Stimulated activated CD8-positive, alpha-beta memory T cell treated with anti-CD3 and anti-CD28 coated beads, Interleukin-7, amount 100 ng/mL, for 1 hour (primary cell): ENCODE measurements at places on chromosomes 2 and 18.

DNA sequence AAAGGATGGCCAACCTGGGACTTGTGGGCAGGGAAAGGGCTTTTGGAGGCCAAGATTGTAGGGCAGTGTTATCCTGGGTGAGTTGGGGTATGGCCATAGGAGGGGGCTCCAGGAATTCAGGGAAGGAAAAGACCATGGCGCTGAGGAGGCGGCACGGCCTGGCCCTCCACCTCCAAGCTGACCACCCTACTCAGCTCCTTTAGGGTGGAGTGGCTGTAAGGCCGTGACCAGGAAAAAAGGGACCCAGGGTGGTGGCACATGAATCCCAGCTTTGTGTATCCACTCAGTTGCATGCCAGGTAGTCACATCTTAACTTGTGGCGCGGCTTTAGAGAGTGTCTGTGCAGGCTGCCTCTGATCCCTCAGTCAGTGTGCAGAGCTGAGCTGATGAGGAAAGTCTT is 168.1 kb downstream of the AGAP1 start:
- DNase-seq, result no peak

DNA sequence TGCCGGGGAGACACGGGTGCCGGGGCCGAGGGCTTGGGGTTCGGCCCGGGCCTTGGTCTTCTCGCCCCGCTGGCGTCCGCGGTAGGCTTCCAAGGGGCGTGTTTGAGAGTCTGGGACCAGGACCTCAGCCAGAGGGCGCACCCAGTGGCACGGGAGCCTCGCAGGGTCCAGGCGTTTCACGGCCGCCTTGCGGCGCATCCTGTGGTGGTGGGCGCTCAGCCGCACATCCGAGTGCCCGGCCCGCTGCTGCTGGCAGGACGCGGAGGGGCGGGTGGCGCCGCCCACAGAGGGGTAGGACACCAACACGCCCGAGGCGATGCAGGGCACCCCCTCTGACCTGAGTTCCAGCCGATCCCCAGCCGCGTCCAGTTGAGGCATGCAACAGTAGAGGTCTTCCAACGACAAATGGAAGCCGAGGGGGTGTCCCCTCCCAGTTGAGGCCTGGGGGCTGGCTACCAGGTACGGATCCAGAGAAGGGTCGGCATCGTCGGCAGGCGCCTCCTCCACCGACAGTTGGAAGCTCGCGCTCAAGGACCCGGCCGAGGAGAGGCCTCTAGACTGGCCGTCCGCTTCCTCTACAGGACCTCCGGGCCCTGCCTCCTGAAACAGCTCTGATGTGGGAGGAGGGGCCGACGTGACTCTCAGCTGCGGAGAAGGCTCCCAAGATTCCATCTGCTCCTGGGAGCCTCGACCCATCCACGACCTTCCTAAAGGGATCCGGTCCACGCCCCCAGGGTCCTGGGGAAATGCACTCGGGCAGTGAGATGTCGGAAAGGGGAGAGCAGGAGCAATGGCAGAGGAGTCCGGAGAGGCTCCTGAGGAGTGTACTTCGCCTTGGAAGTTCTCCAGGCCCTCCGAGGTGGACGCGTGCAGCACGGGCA is 6.3 kb downstream of the C2orf81 start:
- no peak for DNase-seq

DNA sequence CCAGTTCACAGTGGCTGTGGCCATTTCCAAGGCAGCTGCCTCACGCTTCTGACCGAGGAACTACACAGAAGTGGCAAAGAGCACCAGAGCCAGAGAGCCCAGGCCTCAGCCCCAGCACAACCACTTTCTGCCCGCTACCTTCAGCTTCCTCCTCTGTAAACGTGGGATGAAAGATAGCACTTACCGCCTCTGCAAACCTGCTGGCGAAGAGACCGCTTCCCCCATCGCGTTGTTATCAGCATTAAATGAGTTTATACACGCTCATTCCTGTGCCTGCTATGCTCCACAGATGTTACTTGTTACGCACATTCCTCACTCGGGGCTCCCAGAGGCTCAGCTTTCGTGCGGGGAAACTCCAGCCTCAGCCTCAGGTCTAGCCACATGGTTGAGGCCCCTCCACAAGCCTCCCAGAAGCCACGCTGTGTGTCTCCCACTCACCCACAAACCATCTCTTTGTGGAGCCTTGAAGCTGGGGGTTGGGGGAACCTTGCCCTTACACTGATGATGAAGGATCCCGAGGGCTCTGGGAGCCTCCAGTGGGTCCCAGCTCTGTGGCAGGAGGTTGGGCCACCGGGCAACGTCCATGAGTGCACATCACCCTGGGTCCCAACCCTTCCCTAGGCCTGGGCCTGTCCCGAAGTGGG is 63.3 kb upstream of the SMAD7 start:
- DNase-seq, result no peak

- DNase-seq, result no peak
These were observed 28.8 kb upstream of the INHBB start for GRCh38 chr2:120317180-120317533.

- no peak for DNase-seq
These were observed 103.2 kb upstream of the SMIM21 start for GRCh38 chr18:75530566-75531211.

- DNase-seq, result no peak
These were observed 1024.9 kb downstream of the BCL11A start for GRCh38 chr2:59528525-59528924.

- DNase-seq, result no peak
These were observed 67.5 kb downstream of the SPATS2L start for GRCh38 chr2:200373973-200374416.

- DNase-seq, result no peak
These were observed 424.2 kb downstream of the TGIF1 start for GRCh38 chr18:3874125-3874524.

- DNase-seq, result no peak
These were observed 66.3 kb downstream of the NCKAP1 start for GRCh38 chr2:182971820-182972547.

DNA sequence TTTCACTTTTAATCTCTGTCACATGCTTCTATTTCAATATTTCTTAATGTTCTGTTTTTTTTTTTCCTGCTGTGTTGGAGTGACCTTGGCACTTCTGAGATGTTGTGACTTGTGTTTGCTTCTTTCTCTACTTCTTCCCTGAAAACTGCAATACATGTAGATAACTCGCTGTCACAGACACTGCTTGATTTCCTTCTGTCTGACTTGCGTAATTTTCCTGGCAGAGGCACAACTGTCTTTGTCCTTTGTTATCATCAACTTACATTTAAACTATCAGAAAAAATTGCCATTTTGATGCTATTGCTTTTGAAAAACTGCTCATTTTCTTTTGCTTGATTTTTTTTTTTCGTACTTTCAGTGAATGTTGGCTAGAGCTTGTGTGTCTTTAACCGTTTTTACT is 69.0 kb downstream of the BABAM2 start:
- DNase-seq, result no peak

GRCh38 chr18:69817335-69817940 is 130.2 kb downstream of the CD226 start:
- no peak for DNase-seq

- no peak for DNase-seq
These were observed 66.7 kb downstream of the TNS1 start for GRCh38 chr2:217935901-217936684.

- DNase-seq, result no peak
These were observed 24.1 kb downstream of the LYPD1 start for GRCh38 chr2:132645722-132646539.

- DNase-seq, result no peak
These were observed 11.8 kb upstream of the ACOXL start for GRCh38 chr2:110720547-110720946.

DNA sequence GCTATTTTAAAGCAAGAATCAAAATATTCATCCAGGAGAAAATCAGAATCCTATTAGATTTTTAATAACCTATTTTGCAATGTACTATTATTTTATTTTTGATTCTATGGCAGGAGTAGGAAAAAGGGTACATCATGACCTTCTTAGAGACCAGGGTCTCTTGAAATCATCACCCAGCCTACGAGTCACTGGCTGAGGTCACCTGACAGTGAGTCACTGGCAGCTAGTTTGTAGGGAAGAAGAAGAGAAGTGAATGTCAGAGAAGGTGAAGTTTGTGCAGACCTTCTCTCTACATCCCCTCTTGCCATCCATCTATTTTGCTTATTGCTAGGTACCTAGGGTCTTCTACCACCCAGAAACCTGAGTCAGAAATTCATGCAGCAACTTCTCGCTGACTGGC is 144.2 kb downstream of the ALK start:
- no peak for DNase-seq

GRCh38 chr2:62309465-62310091 is 113.7 kb downstream of the B3GNT2 start:
- DNase-seq, result no peak

GRCh38 chr2:100820523-100821254 is 750 bp downstream of the NPAS2 start:
- no peak for DNase-seq

DNA sequence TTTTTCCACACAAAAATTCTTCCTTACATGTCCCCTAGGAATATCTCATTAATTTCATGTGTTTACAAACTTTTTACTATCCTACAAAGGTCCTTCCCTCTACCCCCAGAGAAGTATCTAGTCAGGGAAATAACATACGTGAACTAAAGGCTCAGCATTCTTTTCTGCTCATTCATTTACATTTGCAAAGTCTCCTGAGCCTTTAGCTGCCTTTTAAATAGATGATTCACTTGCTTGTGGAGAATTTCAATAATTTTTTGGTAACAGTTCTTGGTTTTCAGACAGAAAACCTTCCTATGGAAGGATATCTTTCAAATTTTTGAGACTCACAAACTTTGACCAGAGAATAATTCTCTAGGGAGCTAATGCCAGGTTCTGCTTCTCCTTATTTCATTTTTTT is 81.5 kb upstream of the RMDN2 start:
- DNase-seq, result no peak

DNA sequence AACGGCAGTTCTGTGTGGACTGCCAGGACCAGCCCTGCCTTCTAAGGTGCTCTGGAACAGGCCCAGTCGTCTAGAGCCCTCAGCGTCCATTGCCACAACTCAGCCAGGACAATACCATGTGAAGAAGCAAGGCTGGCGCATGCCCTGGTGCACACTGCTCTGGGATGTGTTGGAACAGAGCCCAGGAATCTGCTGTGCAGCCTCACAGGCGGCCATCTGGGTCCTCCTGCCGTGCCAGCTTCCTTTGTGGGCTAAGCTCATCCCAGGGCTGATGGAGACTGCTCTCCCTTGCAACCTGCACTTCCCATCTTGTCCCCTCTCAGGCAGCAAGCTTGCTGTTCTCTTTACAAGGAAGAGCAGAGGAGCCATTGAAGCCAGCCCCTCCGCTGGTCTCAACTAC is 246.4 kb upstream of the PXDN start:
- no peak for DNase-seq

- no peak for DNase-seq
These were observed 9.5 kb upstream of the RPRM start for GRCh38 chr2:153488072-153488471.

- no peak for DNase-seq
These were observed 161.9 kb downstream of the SUCLG1 start for GRCh38 chr2:84297155-84297554.

- no peak for DNase-seq
These were observed 31.5 kb upstream of the SLC4A10 start for GRCh38 chr2:161592713-161593112.

- no peak for DNase-seq
These were observed 217.2 kb upstream of the OSR1 start for GRCh38 chr2:19575641-19576040.

DNA sequence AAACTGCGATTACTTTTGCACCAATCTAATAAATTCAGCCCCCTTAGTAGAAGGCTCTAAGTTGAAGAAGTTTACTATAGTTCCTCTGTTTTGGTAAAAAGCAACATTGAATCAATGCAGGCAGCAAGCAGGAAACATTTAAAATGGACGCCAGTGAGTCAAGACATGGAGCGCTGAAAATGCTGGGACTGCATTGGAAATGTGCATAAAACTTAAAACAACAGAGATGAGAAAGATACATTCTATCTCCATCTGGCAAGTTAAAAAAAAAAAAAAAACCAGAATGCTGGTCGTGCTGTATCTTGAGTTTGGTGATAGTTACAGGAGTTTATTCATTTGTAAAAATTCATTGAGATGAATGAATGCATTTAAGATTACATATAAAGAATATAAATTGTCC is 117.0 kb upstream of the TWIST2 start:
- no peak for DNase-seq

- DNase-seq, result no peak
These were observed 13.0 kb upstream of the PROC start for GRCh38 chr2:127405255-127405610.

DNA sequence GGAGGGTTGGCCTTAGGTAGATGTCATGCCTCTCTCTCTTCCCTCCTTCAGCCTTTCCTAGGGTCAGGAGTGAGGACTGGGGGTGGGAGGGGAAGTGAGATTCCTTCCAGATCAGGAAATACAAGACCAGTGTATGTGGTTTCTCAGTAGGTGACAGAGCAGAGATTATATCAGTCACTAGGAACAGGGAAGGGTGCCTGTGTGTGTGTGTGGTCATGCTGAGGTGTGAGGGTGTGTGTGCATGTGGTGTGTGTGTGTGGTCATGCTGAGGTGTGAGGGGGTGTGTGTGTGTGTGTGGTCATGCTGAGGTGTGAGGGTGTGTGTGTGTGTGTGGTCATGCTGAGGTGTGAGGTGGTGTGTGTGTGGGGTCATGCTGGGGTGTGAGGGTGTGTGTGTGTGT is 259.8 kb downstream of the LOXHD1 start:
- DNase-seq, result no peak

- DNase-seq, result no peak
These were observed 9.6 kb upstream of the AQP4 start for GRCh38 chr18:26875040-26875654.

DNA sequence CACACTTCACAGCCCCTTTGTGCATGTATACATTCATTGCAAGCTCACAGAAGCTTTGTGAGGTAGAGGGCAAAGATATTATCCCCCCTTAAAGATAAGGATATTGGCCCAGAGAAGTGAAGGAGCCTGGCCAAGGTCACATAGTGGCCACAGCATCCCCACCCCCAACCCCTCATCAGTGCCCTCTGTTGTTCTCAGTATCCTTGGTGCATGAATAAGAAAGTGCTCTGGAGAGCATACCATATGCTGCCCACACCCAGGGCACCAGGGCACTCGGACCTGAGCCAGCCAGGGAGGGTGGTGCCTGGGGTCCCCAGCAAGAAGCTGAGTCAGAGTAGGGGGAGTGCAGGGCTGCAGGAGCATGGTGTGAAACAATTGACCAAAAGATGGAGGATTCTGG is 3.3 kb downstream of the DYSF start:
- DNase-seq, result no peak

- no peak for DNase-seq
These were observed 65.3 kb downstream of the SLC40A1 start for GRCh38 chr2:189515264-189515663.

- DNase-seq, result no peak
These were observed 188.6 kb upstream of the CDH19 start for GRCh38 chr18:66792466-66792865.

- no peak for DNase-seq
These were observed 31.8 kb downstream of the NCK2 start for GRCh38 chr2:105776560-105776928.

DNA sequence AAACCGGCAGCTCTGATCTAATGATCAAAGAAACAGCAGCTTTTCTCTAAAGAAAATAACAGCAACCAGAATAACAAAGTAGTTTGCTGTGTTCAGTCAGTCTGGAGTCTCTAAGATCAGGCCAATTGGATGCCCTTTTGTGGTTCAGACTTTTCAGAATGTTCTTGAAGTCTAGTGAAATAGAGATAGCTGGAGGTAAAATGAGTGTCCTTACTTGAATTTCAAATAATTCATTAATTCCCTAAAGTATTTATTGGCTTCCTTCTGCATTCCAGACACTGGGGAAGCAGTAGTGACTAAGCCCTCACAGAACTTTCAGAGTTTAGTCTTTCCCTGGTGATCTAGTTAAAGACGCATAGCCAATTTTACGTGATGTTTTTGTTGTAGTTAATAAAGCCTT is 58.7 kb downstream of the C18orf54 start:
- DNase-seq, result no peak
